ENCODE measurements at places on chromosomes 7 and 10.

DNA sequence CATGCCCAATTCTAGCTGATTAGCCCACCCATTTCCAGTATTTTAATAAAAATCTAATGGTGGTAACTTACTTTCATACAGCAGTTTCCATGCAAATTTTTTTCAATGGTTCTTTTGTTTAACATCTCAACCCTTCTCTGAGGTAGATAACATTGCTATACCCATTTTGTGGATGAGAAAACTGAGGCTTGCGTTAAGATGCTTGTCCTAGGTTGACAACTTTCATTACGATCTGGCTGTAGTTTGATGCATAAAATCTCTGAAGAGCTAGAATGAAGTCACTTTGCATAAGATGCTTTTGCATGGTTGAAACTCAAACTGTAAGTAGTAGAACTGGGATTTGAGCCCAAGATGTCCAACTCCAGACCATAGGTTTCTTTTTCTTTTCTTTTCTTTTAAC is 309.5 kb upstream of the PODXL start:
- no peak for DNase-seq

DNA sequence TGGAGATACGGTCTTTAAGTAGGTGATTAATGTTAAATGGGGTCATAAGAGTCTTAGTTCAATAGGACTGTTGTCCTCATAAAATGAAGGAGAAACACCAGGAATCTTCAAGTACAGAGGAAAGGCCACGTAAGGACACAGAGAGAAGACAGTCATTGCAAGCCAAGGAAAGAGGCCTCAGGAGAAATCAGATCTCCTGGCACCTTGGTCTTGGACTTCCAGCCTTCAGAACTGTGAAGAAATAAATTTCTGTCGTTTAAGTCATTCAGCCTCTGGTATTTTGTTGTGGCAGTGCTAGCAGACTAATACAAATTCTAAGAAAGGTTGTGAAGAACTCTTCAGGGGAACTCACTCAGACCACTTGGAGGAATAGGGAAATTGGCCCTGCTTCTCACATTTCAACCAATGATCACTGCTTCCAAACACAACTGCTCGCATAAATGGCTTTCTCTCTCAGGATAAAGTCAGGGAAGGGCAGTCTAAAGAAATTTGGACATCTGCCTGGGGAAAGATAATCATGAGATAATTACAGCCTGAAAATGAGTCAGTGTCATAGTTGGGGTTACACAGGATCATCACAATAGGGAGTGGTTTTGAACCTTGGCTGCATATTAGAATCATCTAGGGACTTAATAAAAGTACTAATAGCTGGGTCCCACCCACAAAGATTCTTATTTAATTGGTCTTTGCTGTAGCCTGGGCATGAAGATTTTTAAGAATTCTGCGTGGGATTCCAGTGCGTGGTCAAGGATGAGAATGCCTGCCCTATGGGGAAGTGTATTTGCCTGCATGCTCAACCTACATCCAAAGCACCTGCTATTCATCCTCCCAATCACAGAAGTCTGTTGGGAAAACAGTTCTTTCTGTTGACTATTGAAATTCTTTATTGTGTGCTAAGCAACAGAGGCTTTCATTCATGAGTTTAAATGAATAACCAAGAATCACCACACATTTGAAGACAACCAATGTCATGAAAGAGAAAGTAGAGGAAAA is 310.6 kb upstream of the PLXDC2 start:
- DNase-seq: no peak

DNA sequence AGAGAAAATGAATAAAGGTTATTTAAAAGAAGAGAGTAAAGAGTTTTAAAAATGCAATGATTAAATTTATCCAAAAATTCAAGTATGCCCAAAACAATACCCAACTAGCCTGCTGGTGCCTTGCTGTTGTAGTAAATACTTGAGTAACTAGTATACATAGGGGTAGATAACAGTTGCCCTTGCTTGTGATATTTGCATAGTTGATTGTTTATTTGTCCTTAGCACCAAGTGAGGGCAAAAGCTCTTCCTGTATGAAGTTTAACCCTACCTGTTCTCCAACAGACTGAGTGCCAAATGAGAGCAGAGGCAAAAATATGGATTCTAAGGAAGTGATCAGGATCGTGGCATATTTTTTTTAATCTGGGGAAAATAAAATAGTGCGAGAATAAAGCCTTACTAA is 85.0 kb downstream of the PTN start:
- DNase-seq: no peak

DNA sequence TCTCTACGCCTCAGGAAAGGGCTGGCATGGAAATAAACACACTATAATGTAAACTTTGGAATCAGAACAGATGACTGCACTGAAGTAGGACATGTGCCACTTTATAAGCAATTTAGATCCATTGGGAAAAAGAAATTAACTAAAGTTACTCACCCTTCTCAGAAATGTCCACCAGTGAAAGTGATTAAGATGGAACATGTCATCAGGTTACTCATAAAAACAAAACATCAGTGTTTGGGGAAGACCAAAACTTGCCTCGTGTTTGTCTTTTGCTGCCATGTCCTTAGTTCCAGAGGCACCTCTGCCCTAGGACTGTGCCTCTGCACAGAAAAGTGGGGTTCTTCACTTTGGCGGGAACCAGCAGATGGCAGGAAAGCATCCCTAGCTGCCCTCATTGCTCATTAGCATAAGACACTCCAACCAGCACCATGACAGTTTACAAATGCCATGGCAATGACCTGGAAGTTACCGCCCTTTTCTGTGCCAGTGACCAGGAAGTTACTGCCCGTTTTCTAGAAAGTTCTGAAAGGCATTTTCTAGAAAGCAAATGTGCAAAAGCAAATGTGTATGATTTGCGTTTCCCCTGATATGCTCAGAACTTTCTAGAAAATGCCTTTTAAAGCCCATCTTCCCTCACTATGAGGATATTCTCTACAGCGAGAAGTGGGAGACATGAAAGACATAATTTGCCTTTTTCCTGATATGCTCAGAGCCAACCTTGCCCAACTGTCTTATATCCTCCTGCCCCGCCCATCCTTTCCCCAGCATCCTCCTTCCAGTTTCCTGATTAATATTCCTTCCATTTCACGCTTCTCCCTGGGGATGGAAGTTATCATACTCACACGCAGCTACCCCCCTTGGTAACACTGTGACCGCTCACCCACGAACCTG is 258.2 kb downstream of the USP6NL start:
- DNase-seq: no peak

- DNase-seq: no peak
These were observed 279.6 kb downstream of the PTPRN2 start for GRCh38 chr7:158308001-158308400.

DNA sequence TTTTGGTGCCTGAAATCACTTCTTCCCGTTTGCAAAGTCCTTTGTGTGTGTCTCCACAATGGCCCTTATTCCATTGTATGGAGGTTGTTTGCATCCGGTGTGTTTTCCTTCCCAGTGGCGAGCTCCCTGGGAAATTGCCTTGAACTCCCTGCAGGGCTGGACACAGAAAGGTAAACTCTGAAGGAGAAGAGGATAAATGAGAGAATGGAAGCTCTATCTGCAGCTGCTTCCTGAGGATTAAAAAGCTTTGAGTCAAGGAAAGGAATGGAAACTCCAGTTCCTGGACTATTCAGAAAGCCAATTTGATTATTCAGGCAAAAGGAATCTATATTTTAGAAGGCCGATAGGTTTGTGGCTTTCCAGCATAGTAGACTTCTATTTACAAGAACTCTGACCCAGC is 4.4 kb upstream of the GRK5 start:
- no peak for DNase-seq

GRCh38 chr7:8436965-8437364 is 3.6 kb downstream of the NXPH1 start:
- no peak for DNase-seq

DNA sequence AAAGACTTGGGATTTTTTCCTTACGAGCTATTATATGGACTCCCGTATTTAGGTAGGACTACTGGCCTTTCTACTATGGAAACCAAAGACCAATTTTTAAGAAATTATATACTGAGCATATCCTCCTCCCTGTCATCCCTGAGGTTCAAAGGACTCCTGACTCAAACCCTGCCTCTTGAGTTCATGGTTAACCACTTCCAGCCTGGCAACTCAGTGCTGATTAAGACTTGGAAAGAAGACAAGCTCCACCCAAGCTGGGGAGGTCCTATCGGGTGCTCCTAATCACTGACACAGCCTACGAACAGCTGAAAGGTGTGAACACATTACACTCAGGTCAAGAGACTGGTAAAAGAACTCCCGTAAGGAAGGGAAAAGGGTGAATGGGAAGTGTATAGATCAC is 66.8 kb downstream of the LYZL2 start:
- DNase-seq: no peak

GRCh38 chr7:53131697-53132096 is 96.3 kb downstream of the POM121L12 start:
- DNase-seq: no peak

DNA sequence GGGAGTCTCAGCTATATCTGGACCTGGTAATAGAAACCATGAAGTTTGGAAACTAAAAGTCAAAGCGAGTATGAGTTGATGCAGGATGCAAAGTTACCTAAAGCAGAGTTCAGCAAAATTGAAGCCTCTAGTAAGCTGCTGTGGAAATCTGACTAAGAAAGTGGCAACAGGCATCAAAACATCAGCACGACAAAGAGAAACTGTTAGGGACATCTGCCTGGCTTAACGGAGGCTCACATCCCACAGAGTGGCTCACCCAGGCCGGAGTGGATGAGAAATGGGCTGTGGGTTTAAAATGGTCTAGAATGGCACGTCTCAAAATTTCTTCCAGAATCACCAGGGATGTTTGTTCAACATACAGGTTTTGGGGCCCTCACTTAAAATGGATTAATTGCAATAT is 164.1 kb upstream of the NPY start:
- no peak for DNase-seq

GRCh38 chr7:106870983-106871410 is 5.9 kb downstream of the PIK3CG start:
- no peak for DNase-seq
